Left renal pelvis (tissue), 4 donors: ENCODE measurements at places on chromosomes 16 and 17.

- DNase-seq, result no peak
These were observed 15.8 kb upstream of the EXOSC6 start for GRCh38 chr16:70267516-70267915.

GRCh38 chr17:47276868-47277267 is 23.2 kb downstream of the ITGB3 start:
- no peak for DNase-seq

- DNase-seq, result no peak
These were observed 202.0 kb downstream of the PARN start for GRCh38 chr16:14428043-14428442.

GRCh38 chr17:73397856-73398540 is 86.2 kb upstream of the CDC42EP4 start:
- DNase-seq, result no peak

DNA sequence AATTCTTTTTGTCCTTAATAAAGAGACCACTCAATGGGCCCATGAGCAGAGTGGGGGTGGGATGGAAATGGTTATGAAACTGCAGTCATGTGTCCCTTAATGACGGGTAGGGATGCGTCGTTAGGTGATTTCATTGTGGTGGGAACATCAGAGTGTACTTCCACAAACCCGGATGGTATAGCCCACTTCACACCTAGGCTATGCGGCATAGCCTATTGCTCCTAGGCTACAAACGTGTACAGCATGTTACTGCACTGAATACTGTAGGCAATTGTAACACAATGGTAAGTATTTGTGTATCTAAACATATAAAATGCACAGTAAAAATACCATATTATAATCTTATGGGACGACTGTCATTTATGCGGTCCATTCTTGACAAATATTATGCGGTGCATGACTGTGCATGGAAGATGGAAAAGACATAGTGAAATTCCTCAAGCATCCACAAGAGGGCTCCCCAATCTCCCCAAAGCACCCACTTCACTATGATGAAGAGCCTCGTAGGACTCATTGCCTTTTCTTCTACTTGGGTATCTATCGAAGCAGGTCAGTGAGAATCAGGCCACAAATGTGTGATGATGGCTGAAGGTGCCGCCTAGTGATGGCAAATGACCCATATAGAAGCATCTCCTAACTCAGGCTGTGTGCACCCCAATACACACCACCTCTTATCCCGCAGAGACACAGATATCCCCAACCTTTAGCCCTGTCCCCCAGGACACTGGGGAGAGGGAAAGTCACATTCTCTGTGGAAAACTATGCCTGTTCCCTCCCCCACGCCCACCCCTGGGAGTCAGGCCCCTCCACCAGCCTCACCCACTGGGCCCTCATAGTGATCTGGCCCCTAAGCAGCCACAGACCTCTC is 43.5 kb downstream of the TBX21 start:
- DNase-seq, result no peak

DNA sequence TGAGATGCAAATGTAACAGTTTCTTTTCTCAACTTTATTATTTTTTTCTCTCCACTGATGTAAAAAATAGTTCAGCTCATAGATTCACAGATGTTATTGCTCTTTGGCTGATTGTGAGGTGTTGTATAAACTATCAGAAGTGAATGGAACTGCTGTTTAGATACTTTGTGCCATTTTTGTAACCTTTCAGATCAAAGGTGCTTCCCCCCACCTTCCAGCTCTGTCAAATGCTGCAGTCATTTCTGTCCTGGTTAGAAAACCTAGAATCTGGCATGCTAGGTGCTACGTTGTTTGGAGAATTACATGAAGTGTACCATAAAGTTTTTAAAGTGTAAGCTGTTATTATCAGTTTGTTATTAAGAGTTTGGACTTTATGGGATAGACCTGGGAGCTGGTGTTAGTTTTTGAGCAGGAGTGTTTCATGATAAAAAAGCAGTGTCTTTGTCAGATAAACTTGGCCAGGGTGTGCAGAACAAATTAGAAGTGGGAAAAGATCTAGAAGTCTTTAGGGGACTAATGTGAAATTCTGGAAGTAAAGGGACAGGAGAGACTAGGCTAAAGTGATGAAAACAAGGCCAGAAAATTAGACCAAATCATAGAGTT is 1.8 kb upstream of the WIPI1 start:
- DNase-seq, result no peak

GRCh38 chr17:68341482-68341881 is 50.2 kb downstream of the ARSG start:
- no peak for DNase-seq
